Activated gamma-delta T cell treated with anti-CD3 and anti-CD28 coated beads, Interleukin-2, amount 50 U/mL, for 16 hours (primary cell): ENCODE measurements at places on chromosomes 5 and 9.

GRCh38 chr5:158648631-158649030, 451.1 kb downstream of the EBF1 start:
- DNase-seq = no peak

GRCh38 chr5:1404062-1404461, 41.2 kb downstream of the SLC6A3 start:
- no peak for DNase-seq

- no peak for DNase-seq
These were observed 32.5 kb downstream of the SHB start for GRCh38 chr9:38036359-38037084.

GRCh38 chr9:14400658-14400995, 86.7 kb upstream of the NFIB start:
- no peak for DNase-seq

- no peak for DNase-seq
These were observed 27.3 kb downstream of the GIN1 start for GRCh38 chr5:103092676-103093075.

DNA sequence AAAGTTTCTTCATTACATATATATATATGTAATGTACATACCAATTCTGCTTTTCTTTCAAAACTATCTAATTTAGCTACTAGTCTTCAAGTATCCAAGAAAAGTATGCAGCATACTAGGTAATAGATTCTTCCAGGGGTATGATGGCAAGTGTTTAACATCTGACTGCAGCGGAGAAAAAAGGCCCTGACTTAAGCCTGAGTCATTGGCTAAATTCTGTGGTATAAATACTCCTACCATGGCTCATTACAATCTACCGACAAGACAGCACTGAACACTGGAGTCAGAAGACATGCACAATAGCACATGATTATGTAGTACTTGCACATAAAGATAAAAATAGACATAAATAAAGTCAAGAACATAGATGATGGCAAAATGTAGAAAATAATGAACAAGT, 439.9 kb downstream of the BRINP1 start:
- no peak for DNase-seq

DNA sequence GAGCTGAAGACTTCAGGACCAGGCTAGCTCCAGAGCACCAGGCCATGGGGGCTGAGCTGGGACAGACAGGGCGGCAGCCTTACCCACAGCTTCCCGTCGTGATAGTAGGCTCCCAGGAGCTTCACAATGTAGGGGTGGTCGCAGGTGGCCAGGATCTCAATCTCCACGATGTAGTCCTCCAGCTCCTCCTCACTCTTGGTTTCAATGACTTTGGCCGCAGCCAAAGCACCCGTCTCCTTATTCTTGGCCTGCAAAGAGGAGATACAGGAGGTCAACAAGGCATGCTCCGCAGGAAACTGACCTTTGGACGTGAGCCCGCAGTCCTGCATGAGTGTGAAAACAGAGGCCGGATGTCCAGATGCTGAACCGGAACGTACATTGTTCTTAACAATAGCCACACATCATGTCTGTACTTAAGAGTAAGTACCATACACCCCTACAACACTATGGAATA, 31.5 kb downstream of the STK10 start:
- no peak for DNase-seq

DNA sequence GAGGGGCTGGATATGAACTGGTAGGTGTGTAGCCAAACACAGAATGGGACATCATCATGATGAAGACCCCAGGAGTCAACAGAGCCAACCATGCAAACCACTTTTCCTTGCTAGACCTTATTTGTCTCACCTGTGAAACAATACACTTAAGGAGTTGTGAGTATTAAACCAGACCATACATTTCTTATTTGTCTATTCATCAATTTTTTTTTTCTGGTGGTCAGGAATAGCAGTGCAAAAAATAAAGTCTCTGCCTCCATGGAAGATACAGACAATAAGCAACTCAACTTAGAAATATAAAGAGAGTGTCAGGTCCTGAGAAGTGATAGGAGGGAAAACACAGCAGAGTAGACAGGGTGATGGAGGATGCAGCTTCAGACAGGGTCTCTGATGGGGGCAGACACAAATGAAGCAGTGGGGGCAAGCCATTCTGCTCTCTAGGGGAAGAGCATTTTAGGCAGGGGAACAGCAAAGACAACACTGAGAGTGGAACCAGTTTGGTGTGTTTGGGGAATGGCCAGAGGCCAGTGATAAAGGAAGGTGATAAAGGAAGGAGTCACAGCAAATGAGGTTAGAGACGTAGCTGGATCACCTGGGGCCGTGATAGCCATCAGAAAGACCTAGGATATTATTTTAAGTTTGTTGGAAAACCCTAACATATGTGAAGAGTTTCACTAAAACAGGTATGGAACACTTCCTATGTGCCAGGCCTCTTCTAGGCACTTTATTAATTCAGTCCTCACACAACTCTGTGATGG, 256.2 kb downstream of the MAN2A1 start:
- DNase-seq = no peak

DNA sequence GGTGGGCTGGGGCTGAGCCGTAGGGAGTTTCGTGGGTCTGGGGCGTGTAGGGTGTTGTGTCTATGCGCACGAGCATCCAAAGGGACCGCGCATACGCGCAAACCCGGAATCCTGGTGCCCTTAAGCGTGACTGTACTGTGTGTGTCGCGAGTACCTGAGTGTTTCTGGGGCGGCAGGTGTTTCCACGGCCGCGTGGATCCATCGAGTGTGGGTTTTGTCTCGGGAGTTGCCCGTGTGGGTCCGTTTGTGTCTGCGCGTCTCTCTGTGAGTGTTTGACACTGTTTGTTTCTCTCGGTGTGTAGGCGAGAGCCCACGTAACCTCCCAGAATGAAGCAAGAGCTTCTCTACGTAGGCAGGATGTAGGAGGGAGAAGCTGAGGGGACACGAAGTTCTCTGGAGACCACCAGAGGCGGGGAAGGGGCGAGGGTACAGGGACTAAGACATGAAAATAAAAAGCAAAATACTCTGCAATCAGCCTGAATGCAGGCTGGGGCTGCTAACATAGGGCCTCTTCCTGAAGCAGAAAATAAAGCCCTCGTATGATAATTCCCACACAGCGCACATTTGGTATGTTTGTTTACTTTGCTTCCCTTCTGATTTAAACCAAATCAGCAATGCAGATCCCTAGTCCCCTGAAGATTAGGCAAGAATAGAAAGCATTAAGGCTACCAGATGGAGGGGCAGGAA, 588 bp upstream of the BRINP1 start:
- DNase-seq = no peak

GRCh38 chr5:38758774-38759600, 86.8 kb upstream of the OSMR start:
- DNase-seq = no peak

GRCh38 chr5:69048230-69048629, 45.6 kb upstream of the SLC30A5 start:
- no peak for DNase-seq

DNA sequence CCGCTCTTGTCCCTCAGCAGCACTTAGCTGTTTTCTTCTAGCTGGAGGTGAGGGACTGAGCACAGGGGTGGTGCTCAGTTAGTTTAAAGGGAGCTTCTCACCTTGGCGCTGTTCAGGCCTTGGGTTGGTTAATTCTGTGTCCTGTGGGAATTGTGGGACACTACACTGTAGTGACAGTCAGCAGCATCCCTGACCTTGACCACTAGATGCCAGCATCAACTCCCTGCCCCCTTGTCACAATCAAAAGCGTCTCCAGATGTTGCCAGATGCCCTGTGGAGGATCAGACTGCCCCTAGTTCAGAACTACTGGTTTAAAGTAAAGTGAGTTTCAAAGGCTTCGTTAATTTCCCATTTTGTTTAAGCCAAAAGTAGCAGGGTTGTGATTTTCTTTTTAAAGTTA, 65.5 kb upstream of the DMRT3 start:
- no peak for DNase-seq

DNA sequence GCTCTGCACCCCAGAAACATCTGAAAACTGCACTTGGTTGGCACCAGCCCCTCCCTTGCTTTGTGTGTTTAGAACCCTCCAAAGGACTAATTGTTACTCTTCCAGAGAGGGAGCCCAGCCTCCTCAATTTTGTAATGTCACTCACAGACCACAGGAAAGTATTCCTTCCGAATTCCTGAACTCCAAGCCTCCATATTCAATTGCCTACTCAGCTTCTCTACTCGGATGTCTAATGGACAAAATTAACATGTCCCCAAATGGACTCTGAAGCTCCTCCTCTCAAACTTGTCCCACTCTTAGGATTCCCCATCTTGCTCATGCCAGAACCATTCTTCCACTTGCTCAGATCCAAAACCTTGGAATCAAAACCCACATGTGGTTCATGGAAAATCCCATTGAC, 3.9 kb upstream of the TMEM171 start:
- no peak for DNase-seq

GRCh38 chr5:108642170-108642906, 105.4 kb upstream of the FER start:
- peak; percentile 10 for DNase-seq

GRCh38 chr5:180381428-180381827, 28.3 kb upstream of the GFPT2 start:
- DNase-seq = no peak

GRCh38 chr5:96563816-96564215, 98.4 kb upstream of the CAST start:
- no peak for DNase-seq

DNA sequence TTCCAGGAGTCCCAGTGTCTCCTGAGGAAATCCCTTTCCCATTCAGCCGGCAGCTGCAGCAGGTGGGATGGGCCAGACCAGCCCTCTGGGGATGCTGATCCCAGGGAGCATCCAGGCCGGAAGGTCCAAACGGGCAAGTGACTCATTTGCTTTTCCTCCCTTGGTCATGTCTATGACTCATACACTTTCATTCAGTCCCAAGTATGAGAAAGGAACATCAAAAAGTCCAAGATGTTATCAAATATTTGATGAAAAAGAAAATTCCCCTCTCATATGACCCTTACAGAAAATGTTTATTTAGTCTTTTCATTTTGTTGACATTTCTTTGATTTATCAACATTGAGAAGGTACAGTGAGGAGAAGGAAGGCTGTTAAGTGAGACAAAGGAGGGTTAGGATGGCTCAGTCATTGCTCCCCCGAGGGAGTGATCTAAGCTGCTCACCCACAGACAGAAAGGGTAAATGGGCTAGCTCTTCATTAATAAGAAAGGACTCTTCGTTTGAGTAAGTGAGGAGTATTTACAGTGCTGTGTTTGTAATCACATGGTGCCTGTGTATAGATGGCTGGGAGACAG, 117.6 kb upstream of the ANKRD55 start:
- DNase-seq = no peak

- no peak for DNase-seq
These were observed 129.7 kb upstream of the PCA3 start for GRCh38 chr9:76634356-76635054.

DNA sequence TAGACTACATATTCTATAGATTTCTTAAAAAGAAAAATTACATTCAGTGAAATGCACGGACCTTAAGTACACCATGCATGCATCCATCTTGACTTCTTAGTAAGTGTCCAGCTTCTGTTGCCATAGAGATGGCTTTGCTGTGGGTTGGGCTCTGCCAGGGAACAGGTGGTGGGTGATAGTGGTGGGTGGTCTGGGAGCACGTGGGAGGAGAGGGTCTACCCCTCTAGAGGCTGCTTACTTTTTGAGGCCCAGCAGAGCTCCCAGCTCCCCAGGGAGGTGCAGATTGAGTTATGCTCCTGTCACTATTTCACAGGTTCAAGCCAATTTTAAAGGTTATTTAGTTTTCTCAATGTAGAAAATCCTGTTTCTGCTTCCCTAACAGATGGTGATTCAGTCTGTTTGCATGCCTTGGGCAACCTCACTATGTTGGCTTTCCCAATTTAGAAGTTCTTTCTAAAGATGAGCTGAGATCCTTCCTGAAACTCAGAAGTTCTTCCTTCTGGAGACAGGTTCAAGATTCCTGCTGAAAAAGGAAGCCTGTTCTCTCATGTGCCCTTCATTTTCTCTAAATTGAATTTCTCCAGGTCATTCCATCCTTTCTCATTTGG, 107.4 kb upstream of the LHFPL2 start:
- DNase-seq = no peak

GRCh38 chr9:106891286-106891685, 28.3 kb downstream of the ZNF462 start:
- no peak for DNase-seq

DNA sequence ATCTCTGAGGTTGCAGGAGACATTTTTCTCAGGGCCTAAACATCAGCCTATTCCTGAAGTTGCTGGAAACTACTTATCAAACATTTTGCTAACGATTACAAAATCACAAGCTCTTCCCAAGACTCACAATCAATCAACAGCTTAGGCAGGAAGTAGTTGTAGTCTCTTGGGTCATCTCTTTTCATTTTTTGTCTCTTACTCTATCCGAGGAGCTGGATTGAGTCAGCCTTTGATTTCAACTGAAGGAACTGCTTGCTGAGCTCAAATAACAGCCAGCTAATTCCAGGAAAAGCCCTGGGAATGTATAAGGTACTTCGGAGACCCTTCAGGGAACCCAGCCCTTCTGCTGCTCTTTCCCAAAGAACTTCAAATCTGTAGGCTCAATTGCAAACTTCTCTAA, 398.9 kb downstream of the PLK2 start:
- no peak for DNase-seq

- DNase-seq = no peak
These were observed 167.3 kb downstream of the ROR2 start for GRCh38 chr9:91782708-91783214.

DNA sequence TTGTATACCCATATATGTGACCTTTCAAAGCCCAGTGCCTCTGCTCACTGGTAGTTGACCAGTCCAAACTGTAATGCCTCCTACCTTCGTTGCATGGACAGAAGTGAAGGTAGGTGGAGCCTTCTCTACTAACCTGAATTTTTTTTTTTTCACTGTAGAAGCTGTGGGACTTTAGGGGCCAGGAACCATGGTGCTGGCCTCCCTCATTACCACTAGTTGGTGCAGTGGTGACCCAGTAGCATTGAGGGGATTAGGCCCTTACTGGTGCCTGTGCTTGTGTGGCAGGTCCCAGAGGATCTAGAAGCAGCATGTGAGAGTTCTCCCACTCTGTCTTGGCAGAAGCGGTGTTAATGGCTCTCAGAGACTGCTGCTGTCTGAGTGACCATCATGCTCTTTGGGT, 2.3 kb downstream of the RALGPS1 start:
- DNase-seq = no peak

DNA sequence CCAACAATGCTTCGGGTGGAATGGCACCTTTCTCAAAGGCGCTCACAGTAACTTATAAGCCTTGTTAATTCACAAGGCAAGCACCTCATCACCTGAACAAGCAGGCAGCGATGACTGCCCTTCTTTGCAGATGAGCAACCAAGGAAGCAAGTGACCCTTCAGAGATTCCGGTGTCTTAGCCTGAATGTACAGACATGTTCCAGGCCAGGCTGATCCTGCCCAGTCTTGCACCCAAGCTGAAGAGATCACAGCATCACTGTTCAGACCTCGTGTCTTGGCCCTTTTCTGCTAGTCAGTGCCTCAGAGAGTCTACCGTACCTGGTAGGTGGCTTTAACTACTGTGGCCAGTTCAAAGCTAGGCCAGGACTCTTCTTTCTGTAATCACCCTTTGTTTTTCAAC, 94.7 kb upstream of the ERCC6L2 start:
- DNase-seq = no peak

- DNase-seq = no peak
These were observed 39.5 kb downstream of the PLPP1 start for GRCh38 chr5:55495216-55495615.

GRCh38 chr9:77680581-77680980, 32.5 kb upstream of the GNA14 start:
- no peak for DNase-seq
